A549 treated with RU486 at 1 μM for 4 hours (cell line): ENCODE measurements at places on chromosomes 11 and 22. TPM values are rescaled to one million over a fixed set of nuclear protein-coding genes. Genes with fewer than 3 reads are reported as not detected.

The MYBPC3 gene
- 0.06 to 0.13 TPM (median 0.08 TPM) in 5 replicates for total RNA-seq

The OR52I1 gene
- not detected in 5 replicates for total RNA-seq

The MLC1 gene
- total RNA-seq = 0.05 to 0.06 TPM in 2 of 5 replicates, not detected in the others

The CARD10 gene
- total RNA-seq = 24.2 to 41.1 TPM (median 36.8 TPM) in 5 replicates

The MCAM gene
- 9.4 to 11.7 TPM (median 10.6 TPM) in 5 replicates for total RNA-seq

The GVQW3 gene
- total RNA-seq = 0.43 to 1.6 TPM (median 0.87 TPM) in 5 replicates

The LDHAL6A gene
- total RNA-seq = not detected in 5 replicates

The MS4A7 gene
- not detected in 5 replicates for total RNA-seq

The FAM180B gene
- total RNA-seq = 0.07 TPM in 1 of 5 replicates, not detected in the others
